Gastrocnemius medialis (tissue), 4 donors: ENCODE measurements at places on chromosomes 12 and 14. TPM values are rescaled to one million over a fixed set of nuclear protein-coding genes. Genes with fewer than 3 reads are reported as not detected.

- no peak for DNase-seq
Observed at GRCh38 chr14:92686900-92687427, 61.5 kb downstream of the LGMN start.

GRCh38 chr14:65351493-65352194, 60.9 kb upstream of the FUT8 start:
- no peak for DNase-seq

- no peak for DNase-seq
Observed at GRCh38 chr14:36570065-36570464, 12.3 kb downstream of the NKX2-8 start.

DNA sequence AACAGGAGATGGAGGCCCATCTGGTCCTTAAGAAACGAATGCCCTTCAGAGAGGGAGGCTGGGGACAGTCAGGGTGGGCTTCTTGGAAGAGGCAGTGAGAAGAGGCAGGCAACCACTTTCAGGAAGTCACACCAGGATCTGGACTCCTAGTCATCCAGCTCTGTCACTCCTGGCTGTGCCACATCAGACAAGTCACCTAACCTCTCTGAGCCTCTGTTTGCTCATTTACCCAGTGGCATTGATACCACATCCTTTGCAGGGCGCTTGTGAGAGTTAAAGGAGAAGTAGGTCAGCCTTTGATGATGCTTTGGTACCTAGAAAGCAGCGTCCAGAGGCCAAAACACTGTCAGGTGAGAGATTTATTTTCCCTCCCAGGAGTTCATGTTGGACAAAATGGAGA, 11.1 kb downstream of the CCDC197 start:
- no peak for DNase-seq

GRCh38 chr12:50545786-50546185, 41.0 kb downstream of the DIP2B start:
- peak; percentile 23 for DNase-seq

- DNase-seq = no peak
Observed at GRCh38 chr12:4771960-4772566, 51.9 kb downstream of the GALNT8 start.

DNA sequence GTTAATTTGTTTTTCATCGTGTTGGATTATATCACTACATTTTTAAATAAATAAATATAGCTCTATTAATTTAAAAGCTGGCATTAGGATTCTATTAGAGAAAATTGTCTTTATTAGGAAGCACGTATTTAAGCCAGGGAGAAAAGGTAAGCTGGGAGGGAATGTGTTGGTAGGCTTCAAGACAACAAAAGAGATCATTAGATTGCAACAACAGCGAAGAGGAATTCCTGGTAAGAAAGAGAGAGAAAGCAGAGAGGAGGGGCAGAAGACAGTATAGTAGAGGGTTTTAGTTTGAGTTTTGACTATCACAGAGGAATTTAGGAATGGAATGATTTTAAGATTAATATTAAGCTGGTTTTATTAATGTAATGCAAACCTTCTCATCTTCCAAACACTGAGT, 613.6 kb upstream of the USP15 start:
- DNase-seq = no peak

GRCh38 chr12:52415870-52416750, 10.0 kb upstream of the KRT82 start:
- DNase-seq = peak; percentile 38

DNA sequence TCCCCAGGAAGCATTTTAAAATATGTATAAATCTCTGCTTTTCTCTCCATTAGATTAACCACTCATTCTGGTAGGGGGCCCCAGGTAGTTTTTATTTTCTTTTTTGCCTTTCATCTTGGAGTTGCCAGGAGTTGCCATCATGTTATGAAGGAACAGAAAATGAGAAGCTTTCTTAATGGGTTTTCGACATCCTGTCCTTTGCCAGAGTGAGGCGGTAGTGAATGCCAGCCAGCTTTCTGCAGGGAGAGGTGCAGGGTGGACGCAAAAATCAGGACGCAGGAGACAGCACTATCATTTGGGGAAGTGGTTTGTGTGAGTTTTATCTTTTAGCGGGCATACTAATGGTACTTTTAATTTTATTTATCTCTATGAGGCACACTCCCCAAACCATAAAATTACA, 1.7 kb downstream of the RASSF8 start:
- DNase-seq = no peak

- no peak for DNase-seq
Observed at GRCh38 chr12:27006797-27007467, 7.3 kb downstream of the TM7SF3 start.

DNA sequence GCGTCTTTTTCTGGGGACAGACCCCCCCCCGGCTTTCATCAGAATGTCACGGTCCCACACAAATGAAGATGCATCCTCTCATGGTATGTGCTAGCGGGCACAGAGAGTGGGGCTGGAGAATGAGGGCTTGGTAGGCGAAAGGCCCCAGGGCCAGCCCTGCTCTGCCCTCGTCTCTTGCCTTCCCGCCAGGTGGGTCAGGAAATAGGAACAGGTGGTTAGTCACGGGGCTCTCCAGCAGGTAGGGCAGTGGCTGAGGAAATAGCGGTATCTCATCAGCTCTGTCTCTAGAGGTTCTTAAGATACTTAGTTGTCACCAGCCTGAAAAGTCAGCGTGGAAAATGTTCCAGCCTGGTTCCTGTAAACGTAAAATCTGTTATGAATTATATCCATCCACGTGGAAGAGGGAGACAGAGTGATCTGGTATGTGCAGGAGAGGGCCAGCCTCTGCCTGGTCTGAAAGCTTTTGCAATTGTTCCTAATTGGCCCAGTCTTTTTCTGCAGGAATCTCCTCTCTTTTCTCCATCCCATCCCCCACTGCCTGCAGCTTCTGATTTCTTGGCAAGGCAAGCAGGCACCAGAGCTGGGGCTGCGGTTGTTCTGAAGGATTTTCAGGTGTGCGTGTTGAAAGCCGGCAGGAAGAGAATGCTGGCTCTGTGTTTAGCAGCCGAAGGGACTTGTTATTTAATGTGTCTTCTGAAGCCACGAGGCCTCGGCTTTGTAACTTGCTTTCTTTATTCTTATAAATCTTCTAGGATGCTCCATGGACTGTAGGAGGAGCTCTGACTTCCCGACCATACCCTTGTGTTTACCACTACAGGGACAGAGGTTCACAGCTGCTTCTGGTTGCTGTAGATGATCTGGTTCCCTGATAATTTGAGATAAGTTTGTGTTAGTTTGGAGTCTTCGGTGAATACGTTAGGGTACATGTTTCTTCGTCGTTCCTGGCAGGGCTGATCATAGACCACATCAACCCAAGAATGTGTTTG, 131.1 kb downstream of the CACNA1C start:
- no peak for DNase-seq

DNA sequence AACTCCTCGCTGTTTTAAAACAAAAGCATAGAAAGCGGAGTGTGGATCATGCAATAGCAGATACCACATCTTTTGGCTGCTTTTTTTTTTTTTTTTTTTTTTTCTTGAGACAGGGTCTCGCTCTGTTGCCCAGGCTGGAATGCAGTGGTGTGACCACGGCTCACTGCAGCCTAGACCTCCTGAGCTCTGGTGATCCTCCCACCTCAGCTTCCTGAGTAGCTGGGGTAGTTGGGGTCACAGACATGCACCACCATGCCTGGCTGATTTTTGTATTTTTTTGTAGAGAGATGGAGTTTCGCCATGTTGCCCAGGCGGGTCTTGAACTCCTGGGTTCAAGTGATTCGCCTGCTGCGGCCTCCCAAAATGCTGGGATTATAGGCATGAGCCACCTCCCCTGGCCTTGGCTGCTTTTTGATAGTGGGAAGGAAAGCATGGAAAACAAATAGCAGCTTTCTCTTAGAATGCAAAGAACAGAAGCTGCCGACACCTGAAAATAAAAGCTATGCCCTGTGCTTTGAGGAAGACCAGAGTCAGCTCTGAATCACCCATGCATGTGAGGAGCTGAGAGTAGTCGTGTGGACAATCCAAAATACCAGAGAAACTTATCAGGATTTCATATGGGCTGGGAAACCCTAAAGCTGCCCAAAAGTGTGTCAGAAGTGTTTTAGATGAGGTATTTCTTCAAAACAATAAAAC, 3.6 kb upstream of the ELK3 start:
- DNase-seq = no peak

DNA sequence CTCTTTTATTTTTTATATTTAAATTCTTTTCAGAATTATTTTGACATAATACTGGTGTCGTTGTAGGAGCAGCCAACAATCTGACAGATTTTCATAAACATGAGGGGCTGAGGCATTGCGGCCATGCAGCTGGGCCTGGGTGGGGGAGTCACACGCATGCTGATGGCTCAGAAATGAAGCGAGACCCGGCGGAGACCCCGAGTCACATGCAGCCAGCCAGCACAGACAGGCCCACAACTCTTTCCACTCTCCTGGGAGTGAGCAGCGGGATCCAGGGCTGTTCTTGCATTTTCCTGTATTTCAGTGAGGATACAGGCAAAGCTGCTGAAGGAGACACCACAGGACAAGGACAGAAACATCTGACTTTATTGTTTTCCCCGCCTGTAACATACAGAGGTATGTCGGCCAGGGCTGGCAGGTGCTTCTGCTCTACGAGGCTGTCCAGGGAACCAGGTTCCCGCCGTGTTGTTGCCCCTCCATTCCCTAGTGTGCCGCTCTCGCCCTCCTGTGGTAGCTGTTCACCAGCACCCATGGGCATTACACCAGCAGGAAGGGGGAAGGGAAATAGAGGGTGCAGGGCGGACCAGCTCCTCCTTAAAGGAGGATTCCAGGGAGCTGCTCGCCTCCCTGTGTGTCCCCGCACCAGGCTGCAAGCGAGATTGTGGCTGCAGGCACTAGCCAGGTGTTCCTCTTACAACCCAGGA, 30.5 kb downstream of the FZD10 start:
- DNase-seq = no peak

DNA sequence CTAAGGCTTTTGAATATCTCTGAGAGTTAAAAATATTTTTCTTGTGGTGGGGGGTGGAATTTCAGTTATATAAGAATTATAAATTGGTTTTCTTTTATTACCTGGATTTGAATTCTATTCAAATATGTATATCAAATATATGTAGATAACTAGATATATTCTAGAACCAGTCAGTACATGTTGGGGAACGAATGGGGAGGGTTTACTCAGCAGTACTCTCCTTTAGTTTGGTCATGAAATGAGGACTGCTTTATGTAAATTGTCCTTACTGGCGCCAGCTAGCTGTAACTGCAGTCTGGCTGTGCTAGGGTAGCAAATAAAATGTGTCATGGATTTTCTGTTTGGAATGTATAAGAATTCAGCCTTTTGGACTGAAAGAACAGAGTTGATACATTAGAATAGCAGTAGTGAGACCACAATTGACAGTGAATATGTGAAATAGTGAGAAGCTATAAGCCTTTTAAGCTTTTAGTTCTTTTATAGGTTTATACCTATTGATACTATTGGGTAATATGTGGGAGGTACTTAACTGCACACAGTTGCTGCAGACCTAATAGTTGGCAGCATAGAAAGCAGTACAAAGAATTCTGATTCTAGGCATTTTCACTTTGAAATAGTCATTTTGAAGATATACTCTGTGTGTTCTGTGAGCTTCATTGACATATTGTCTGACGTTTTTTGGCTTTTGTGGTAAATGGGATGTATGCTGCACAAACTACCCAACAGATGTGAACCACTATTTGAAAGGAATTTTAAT, 29.0 kb downstream of the ATF7IP start:
- DNase-seq = peak; percentile 29

DNA sequence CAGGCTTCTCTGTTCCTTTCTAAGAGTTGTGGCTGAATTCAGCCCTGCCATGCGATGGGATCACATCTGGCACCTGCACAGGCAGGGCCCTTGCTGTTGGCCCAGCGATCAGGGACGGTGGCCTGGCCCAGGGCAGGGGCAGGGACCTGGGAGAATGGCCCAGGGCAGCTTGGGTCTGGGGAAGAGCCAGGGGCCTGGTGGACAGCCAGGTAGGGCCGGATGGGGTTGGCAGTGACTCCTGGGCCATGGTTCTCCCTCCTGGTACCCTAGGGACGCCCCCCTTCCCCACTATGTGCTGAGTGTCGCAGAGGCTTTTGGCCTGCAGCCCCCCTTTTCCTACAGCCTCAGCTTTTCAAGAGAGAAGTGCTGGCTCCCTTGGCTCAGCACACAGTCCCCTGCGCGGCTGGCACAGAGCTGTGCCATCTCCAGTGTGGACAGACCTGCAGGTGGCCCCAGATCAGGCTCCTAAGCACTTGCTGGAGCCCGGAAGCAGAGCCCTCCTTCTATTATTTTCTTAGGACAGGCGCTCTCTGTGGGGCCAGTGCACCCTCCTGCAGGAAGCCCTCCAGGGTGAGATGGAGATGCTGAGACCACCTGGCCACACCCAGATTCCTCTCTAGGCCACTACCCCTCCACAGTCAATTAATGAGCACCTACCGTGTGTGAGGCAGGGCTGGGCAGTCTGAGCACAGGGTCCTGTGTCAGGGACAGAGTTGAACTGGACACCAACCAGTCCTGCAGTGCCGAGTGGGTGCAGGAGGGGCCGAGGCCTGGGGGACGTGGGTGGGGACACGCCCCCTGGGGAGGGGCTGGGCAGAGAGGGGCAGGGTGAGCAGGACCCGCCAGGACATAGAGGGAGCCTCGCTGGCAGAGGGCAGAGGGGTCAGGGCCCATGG, 267.6 kb downstream of the ADGRD1 start:
- no peak for DNase-seq

Gene PAPLN
- 1.9 TPM for total RNA-seq

Gene PIWIL1
- not detected for total RNA-seq

Gene BMP4
- total RNA-seq = 2.0 TPM

Gene RBMS2
- total RNA-seq = 11.0 TPM
